ENCODE measurements at places on chromosomes 7 and 10. TPM values are rescaled to one million over a fixed set of nuclear protein-coding genes. Genes with fewer than 3 reads are reported as not detected.

DNA sequence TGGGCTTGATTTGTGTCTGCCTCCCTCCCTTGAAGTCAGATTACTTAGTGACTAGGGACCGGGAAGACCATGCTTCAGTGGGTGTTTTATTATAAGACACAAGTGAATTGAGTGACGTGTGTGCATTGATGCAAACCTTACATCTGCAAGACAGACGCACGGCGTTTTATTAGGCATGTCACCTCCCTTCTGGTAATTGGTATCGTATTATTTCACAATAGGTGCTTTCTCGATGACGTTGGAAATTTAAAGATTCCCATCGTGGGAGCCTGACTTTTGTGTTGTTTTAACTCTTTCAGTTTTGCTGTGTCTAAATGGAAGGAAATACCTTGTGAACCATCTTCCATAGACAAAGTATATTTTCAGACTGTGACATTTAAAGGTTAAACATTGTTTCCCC is 132.6 kb downstream of the INSYN2A start:
- no peak for DNase-seq

GRCh38 chr7:103996639-103997038 is 7.2 kb upstream of the RELN start:
- no peak for DNase-seq

DNA sequence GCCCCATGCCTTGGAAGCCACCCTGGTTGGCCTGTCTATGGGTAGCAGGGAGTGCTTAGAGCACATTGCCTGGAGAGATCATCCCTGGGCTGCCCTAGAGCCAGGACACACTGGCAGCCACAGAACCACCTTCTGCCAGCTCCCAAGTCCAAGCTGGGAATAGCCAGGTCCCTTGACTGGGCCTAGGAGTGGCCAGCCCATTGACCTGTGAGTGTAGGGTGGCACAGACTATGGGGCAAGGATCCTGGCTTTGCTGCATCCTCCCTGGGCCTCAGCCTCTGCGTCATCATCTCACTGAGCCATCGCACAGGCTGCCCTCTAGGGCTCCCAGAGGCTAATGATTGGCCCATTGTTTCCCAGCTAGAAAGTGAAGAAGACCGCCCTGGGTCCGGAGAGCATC is 7.0 kb downstream of the AQP1 start:
- peak; percentile 14 for DNase-seq

- no peak for DNase-seq
These were observed 33.9 kb upstream of the ORC5 start for GRCh38 chr7:104241538-104242209.

- DNase-seq, result no peak
These were observed 107.1 kb downstream of the MYL10 start for GRCh38 chr7:101522021-101522420.

DNA sequence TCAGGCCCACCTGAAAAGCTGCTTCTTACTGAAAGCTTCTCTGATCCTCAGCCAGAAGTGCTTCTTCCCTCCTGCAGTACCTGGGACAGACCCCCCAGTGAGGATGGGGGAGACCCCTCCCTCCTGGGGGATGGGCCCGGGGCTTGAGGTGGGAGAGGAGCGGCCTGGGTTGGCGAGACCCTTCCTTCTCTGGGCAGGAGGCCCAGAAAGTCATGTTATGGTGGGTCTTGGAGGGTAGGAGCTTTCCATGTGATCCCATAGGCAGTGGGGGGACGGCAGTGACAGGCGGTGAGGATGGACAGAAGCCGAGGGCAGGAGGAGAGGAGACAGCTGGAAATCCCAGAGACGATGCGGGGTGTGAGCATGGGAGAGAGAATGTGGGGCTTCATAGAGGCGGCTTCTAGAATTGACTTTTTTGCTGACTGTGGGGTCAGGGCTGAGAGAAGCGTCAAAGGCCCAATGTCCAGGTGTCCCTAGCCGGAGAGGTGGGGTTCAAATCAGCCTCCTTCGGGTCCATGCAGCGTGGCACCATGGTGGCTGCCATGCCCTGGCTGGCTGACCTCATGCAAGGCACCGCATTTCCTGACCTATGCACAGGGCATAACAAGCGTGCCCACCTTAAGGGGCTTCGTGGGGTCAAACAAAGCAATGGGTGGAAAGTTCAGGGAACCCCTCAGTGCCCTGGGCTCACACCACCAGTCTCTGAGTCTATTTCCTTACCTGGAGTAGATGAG is 154.0 kb downstream of the UBE2H start:
- DNase-seq, result no peak

DNA sequence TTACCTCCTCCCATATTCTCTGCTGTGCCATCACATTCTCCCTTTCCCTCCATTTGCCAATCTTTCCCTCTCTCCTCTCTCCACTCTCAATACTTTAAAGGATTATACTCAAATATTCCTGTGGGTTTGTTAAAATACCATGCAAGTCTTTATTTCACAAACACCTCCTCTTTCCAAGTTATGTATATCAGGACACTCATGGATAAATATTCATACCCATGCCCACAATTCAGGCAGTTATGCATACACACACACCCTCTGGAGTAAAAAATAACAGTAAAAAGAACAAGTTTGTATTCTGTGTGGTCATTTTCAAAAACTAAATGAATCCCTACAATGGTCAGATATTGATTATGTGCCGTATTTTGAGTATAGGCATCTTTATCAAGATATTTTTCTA is 73.3 kb upstream of the TMEM140 start:
- no peak for DNase-seq

DNA sequence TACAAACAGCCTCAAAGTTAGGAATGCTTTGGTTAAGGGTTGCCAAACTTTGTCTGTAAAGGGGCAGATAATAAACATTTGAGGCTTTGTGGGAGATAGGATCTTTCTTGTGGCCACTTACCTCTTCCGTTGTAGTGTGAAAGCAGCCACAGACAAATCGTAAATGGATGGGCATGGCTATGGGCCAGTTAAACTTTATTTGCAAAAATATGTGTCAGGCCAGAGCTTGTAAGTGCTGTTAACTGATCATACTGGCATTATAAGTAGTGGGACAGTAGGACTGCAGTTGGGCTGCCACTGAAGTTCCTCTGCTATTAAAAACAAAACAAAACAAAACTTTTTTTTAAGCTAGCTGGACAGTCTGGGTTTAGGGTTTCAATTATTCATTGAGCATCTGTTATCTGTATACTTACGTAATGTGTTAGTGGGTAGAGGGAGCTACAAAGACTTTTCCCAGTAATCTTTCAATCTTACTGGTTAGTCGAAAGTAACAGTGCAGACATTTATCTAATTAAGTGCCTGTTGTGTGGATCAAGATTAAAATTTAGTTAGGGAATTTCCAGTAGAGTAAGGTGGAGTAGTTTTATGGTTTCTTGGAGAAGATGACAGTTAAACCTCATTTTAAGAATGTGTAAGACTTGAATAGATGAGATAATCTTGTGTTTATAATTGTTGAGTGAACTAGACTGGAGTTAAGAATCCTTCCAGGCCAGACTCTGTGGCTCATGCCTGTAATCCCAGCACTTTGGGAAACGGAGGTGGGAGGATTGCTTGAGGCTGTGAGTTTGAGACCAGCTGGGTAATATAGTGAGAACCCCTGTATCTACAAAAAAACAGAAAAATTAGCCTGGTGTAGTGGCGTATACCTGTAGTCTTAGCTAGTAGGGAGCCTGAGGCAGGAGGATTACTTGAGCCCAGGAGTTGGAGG is 100.1 kb downstream of the BTRC start:
- DNase-seq, result no peak

- no peak for DNase-seq
These were observed 37.8 kb downstream of the DPCD start for GRCh38 chr10:101625821-101626412.

- no peak for DNase-seq
These were observed 2.0 kb upstream of the IL2RA start for GRCh38 chr10:6064119-6064518.

DNA sequence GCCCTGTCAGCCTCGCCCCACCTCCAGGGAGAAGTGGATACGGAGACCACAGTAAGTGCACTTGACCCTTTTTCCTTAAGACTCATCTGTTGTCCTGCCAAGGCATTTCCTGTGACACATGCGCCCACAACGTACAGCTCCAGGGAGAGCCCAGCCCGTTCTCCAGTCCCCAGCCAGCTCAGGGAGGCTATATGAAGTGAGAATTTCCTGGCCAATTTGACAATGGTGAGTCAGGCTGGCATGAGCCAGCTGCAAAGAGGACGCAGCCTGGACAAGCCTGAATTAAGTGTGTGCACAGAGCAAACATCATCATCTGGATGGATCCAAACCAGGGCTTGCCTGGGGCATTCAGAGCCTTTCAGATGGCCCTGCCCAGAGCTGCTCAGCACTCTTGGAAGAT is 244.8 kb downstream of the KCNMA1 start:
- DNase-seq, result no peak

- DNase-seq, result no peak
These were observed 66.5 kb downstream of the EPDR1 start for GRCh38 chr7:37986908-37987330.

- no peak for DNase-seq
These were observed 43.9 kb upstream of the GPAM start for GRCh38 chr10:112227331-112227987.

DNA sequence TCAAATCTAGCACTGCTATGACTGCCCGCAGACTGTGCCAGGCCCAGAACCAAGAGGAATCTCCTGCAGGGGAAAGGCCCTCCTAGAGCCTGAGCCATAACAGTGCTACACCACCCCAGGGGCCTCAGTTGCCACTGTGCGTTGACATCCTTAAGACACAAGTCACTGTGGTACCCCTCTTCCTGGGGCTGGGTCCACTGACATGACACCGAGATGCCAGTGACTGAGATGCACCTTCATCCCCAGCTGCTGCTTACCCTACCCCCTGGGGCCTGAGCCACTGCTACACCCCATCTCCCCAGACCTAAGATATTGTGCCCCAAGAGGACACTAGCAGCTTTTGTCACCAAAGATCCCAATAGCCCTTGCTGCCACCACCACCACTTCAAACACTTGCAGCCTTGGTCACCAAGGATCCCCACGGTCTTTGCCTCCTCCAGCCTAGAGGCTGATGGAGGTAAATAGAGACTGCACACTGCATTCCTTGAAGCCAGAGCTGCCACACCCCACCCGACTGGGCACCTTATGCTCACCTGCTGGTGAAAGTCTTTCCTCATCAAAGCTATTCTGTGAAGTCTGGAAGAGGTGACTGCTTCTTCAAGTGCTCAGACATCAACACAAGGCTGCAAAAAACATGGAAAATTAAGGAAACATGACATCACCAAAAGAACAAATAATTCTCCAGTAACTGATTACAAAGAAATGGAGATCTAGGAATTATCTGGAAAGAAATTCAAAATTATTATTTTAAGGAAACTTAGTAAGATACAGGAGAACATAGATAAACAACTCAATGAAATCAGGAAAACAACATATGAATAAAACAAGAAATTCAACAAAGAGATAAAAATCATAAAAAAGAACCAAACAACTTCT is 40.4 kb upstream of the SHH start:
- DNase-seq, result no peak

DNA sequence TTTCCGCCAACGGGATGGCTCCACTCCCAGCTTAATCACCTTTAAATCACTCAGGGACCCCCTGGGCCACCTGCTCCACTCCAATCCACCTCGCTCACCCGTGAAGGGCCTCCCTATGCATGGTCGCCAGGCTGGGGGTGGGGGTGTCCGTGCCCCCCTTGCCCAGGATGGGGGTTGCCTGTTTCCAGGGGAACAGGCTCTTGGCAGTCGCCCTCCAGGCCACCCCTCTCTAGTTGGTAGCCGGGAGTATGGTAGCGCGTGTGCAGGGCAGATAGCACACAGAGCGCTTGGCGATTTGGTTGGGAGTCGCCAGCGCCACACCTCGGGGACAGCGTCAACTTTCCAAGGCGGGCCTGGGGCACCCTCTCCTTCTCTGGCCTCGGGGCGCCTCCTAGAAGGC is 134.9 kb upstream of the ZNF92 start:
- DNase-seq, result no peak

DNA sequence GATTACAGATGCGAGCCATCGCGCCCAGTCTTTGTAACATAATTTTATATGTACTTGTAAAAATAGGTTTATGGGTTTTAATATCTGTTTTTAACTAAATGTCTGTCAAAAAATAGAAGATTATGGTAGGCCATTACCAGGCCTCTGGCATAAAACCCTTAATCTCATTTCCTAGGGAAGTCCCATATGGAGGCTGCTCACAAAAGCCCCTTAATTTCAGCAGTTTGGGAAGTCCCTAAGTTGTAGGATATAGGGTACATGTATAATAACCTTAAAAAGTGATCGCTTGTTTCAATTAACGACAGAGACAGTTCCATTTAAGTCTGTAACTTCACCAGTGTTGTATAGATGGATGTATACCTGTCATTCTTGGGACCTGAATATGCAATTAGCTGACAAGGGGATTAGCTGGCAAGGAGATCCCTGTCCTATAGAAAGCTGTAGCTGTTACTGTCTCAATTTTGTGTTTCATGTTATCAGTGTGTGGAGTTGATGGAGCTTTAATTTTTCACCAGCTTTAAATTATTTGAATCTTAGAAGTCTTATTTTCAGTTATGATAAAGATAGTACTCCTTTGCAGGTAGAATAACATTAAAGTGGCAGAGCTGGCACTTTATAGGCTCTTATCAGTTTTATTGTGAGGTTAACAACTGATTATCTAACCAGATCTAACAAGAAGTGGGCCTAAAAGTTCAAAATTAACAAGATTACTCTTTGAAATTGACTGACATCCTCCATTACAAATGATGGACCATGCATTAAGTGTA is 10.5 kb downstream of the TRIM24 start:
- no peak for DNase-seq

GRCh38 chr7:43553999-43554398 is 28.9 kb upstream of the STK17A start:
- DNase-seq, result no peak

GRCh38 chr10:113350311-113351040 is 202.4 kb upstream of the HABP2 start:
- DNase-seq, result no peak

GRCh38 chr10:79387974-79388850 is 40.9 kb downstream of the PPIF start:
- peak; percentile 14 for DNase-seq

DNA sequence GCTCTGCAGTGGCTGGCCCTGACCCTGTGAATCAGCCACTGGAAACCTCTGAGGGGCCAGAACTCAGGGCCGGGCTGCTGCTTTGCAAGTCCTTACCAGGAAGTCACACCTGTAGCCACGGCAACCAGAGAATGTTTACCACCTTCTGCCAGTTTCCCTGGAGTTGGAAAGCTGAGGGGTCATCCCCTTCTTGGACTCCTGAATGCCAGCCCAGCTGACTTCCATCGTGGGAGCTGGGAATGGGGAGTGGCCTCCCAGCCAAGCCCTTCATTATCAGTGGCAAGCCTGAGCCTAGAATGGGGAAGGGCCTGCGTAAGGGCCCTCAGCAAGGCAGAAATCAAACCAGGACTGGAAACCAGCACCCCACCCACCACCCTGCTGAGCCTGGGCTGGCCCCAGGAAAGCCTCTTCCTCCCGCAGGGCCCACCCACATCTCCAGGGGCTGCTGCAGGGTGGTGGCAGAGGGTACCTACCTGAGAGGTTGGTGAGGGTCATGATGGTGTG is 6.5 kb upstream of the CRHR2 start:
- DNase-seq, result no peak

DDX56 gene
- total RNA-seq, result 27.1 TPM

LGI1 gene
- total RNA-seq, result not detected

PDGFA gene
- 26.0 TPM for total RNA-seq

ZNF804B gene
- total RNA-seq, result not detected

TFR2 gene
- total RNA-seq, result 0.25 TPM

GTF2IRD2 gene
- total RNA-seq, result 13.5 TPM

MSMB gene
- not detected for total RNA-seq

NUDT13 gene
- 5.6 TPM for total RNA-seq

Data from left ventricle myocardium inferior (tissue), 1 donor.